CD4-positive, alpha-beta T cell treated with Interleukin-6 at 100 ng/mL for 8 hours (primary cell): ENCODE measurements at places on chromosomes 3 and 15.

- no peak for DNase-seq
Measured at GRCh38 chr15:43534897-43535296, 17.5 kb downstream of the MAP1A start.

DNA sequence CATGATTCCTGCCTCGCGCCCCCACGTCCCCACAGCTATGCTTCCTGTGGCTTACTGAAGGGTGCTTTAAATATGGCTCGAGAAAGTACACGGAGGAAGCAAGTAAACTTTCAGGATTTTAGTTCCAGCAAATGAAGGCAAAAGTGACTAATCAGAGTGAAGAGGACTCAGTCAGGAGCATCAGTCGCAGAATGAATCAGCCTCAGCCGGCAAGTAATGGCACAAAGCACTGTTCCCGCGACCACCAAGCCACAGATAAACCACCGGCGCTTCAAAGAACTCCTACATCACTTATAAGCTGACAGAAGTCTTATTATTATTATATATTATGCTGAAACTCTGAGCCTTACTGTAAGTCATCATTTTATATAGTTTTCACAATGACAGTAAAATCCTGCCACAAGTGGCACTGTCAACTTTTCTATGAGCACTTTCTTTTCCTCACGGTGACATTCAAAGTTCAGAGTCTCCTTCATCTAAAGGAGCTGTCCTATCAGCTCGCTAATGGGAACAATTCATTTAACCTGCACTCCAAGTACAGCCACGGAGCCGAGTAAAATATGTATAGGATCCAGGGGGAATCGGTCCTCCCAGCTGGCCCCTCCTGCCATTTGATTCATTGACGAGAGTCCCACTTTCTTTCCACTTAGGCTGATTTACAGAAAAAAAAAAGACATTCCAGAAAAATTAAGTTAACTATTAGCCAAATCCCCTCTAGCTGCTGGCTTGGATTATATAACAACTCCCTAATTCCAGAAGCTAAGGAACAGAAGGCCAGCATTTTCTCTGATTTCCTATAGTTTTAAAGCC is 217.0 kb upstream of the ICE2 start:
- DNase-seq, result peak; percentile 46

- no peak for DNase-seq
Measured at GRCh38 chr15:66621491-66622467, 56.0 kb upstream of the LCTL start.

GRCh38 chr3:5298453-5298852 is 110.9 kb downstream of the EDEM1 start:
- no peak for DNase-seq

GRCh38 chr15:69058830-69059556 is 44.5 kb downstream of the NOX5 start:
- peak; percentile 65 for DNase-seq

GRCh38 chr3:107858876-107859275 is 232.0 kb downstream of the CD47 start:
- no peak for DNase-seq

- peak; percentile 75 for DNase-seq
Measured at GRCh38 chr15:85840079-85840801, 45.5 kb upstream of the KLHL25 start.

- no peak for DNase-seq
Measured at GRCh38 chr15:46126581-46126980, 491.8 kb downstream of the SQOR start.

DNA sequence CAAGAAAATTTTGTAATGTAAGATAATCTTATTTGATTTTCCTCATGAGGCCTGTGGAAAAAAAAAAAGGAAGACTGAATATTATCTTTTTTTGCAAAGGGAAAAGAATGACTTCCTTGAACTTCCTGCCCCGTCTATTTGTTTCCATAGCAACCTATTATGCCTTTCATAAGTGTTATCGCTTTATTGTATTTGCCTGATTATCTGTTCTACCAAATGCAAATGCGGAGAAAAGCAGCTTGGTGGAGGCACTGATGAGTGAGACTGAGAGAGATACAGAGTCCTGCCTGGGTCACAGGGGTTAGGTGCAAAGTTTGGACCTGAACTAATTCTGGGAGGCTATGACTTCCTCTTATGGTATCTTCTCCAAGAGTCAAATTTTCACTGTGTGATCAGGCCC is 334.0 kb upstream of the KCNMB2 start:
- no peak for DNase-seq

DNA sequence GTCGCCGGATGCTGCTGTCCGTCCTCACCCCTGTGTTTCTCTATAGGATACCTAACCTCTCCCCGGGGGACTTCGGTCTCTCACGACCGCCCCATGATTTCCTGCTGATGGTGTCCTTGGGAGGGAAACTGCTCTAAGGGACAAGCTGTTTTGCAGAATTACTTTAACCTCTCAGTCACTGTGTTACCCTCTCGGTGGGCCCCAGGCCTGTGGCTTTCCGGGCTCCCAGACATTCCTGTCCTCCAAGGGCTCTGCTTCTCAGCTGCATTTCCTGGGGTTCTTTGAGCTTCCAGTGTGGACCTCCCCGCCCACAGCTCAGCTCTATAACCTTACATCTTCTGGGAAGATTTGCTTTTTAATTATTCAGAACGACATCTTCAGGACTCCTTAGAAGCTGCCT is 40.9 kb downstream of the CHST2 start:
- no peak for DNase-seq

- DNase-seq, result no peak
Measured at GRCh38 chr3:144128108-144128892, 156.7 kb downstream of the DIPK2A start.

GRCh38 chr3:173893066-173893465 is 495.5 kb downstream of the NLGN1 start:
- no peak for DNase-seq

DNA sequence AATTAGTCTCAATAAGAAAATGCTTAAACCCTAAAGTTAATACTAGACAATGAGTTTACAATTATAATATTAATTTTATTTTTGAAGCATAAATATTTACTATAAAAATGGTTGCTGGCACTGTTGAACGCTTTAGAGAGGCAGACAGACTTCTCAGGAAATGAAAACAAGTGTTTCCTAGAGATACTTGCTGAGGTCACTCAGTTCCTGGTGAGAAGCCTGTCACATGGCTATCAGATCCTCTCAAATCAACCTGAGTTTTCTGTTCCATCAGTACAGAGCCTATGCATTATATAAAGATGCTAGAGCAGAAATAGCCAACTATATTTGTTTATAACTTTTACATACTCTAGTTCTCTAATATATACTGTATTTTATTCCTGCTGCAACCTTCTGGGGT is 109.2 kb downstream of the MYO5A start:
- DNase-seq, result no peak

- no peak for DNase-seq
Measured at GRCh38 chr15:61115679-61116078, 113.4 kb downstream of the RORA start.

DNA sequence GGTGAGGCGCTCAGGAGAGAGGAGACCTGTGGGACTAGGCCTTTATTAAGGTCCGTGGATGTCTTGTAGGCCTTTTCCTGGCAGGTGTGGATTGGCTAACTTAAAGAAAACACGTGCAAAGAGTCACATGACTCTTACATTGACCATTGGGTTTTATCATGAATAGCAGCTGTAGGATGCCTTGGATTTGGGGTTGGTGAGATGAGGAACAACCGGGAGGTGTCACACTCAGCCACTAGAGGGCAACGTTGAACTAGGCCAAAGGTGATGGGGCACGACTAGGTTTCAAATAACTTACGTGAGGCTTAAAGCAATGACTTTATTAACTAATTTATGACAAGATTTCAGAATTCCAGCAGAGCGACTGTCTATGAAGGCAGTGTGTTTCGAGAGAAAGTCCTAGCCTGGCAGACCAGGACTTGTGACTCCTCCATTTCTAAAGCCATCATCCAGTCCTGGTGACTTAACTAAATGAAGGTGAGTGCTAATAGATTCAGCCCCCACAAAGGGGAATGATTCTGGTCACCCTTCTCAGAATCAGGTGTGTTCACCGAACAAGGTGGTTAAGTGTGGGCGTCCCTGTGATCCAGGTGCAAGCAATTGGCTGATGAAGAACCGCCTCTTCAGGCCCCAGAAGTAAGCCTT is 345.6 kb downstream of the MCTP2 start:
- peak; percentile 7 for DNase-seq

DNA sequence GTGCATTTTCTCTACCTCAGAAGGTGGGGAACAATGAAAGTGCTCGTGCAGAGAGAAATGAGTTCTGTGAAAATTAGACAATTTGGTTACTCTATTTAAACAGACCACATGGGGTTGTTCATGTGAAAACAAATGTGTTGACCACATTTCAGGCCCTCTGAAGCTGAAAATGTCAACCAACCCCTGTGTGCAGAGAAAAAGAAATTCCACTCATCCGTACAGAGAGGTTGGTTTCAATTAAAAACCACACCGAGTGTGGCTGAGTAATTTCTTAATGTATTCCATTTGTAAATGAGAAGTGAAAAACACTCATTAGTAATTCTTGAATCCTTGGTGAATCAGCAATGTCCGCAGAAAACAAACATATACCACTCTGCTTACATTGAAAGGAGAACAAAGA is 46.9 kb upstream of the SLC7A14 start:
- no peak for DNase-seq

GRCh38 chr3:138492980-138493675 is 58.7 kb downstream of the ESYT3 start:
- no peak for DNase-seq

DNA sequence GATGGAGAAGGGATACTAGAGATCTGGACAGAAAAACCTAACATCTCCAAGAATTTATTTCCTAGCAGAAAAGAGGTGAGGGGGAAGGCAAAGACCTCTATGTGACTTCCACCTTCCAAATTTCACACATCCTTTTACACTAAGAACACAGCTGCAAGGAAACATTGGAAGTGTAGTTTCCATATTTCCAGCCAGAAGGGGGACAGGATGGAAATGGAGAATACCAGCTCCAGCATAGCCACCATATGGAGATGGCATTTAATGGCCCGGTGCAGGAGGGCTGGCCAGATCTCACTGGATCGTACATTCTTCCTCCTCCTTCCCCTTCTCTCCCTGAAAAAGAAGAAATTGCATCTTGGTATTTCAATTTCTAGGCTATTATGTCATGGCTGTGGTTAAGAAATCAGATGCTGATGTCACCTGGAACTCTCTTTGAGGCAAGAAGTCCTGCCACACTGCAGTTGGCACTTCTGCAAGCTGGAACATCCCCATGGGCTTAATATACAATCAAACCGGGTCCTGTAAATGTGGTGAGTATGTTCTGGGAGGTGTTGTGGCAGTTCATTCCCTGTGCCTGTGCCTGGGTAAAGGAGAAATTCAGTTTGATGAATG is 36.9 kb upstream of the TF start:
- no peak for DNase-seq

DNA sequence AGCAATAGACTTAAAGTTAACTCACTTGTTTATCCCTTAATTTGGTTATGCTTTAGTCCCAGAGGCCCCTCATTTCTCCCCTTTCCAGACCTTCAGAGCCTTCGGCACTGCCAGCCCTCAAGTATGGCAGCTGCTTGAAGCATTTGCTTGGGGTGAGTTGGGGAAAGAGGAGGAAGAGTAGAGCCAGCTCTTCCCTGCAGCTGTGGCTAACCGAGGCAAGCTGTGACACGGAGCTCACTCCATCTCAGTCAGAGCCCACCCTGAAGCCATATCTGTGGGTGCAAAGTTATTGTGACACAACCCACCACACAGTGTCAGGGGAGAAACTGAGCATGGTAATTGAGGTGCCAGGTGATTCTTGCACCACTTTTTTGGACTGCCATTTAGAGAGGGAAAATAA is 66.1 kb downstream of the FILIP1L start:
- no peak for DNase-seq

DNA sequence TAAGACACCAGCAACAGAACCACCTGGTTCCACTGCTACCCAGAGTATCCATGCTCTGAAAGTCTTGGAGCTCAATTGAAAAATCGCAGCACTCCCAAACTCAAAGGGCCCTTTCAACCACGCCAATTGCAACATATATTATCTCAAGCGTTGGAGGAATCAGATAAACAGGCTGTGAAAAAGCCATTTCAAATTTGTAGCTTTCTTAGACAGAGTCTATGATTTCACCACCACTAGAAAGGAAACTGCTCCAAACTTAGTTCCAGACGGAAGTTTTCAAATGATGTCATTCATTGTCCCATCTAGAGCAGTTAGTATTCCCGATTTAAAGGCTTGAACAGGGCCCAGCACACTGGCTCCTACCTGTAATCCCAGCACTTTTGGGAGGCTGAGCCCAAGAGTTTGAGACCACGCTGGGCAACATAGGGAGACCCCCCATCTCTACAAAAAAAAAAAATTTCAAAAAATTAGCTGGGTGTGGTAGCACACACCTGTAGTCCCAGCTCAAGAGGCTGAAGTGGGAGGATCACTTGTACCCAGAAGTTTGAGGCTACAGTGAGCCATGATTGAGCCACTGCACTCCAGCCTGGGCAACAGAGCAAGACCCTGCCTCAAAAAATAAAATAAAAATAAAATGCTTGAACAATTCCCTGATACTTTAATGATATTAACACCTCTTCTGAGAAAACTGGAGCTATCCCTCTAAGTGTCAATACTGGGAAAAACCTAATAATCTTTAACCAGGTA is 16.8 kb downstream of the TNIK start:
- no peak for DNase-seq
